CD4-positive, alpha-beta T cell treated with Interferon alpha-2 for 1 hour (primary cell): ENCODE measurements at places on chromosomes 2 and 18.

GRCh38 chr2:101521487-101521886 lies 46.6 kb upstream of the RFX8 start:
- DNase-seq, result no peak

- DNase-seq, result no peak
Measured at GRCh38 chr2:220270481-220271070, 643.1 kb downstream of the SLC4A3 start.

GRCh38 chr2:169105476-169105875 lies 36.1 kb downstream of the DHRS9 start:
- no peak for DNase-seq

DNA sequence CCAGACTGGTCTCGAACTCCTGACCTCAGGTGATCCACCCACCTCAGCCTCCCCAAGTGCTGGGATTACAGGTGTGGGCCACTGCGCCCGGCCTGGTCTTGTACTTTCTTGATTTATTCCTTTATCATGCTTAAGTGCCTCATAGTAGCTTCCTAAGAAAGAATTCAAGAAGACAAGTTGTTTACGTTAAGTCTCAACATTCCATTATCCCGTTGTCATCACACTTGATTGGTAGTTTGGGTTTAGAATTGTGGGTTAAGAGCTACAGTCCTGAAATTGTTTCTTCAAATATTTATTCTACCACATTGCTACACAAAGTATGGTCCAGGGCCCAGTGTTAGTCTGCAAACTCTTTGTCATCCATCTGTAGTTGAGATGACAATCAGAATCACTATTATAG lies 194.0 kb downstream of the VWC2L start:
- DNase-seq, result no peak

DNA sequence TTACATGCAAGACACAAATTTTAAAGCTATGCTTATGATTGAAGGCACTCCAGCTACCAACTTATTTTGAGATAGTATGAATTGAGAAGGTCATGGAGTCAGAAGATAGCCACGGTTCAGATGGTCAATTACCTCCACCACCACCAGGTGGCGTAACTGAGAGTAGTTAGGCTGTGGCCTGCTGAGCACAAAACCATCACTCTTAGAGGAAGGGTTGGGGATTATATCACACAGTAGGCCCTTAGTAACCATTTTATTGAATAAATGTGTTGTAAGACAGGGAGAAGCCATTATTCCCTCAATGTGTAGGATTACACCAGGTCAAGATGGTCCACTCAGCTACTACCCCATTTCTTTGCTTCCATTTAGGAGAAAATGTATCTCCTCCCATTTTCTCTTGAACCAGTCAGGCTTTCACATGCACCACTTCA lies 18.8 kb downstream of the KLHL41 start:
- peak; percentile 64 for DNase-seq

- no peak for DNase-seq
Measured at GRCh38 chr18:40608226-40608625, 1346.8 kb upstream of the PIK3C3 start.
